NCI-H524 treated with DMSO at 0.1 percent for 48 hours (cell line): ENCODE measurements at places on chromosomes 2 and 18.

- DNase-seq, result no peak
Measured at GRCh38 chr2:108924580-108925251, 64.3 kb downstream of the EDAR start.

DNA sequence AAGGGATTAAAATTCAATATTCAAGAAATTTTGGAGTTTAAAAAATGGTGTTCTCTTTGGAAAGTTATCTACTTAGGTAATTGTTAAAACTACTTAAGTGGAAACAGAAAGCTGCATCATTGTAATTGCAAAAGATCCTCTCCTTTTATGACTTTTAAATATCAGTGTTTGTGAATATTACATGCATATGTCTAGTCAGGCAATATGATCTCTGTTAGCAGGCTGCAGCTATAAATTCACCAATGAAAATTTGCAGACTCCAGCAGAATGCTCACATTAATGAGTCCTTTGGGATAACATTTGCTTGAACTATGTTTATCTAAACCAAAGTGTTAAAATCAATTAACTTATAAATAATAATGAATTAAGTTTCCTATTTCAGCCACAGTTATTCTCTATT lies 59.2 kb upstream of the CSRNP3 start:
- no peak for DNase-seq

DNA sequence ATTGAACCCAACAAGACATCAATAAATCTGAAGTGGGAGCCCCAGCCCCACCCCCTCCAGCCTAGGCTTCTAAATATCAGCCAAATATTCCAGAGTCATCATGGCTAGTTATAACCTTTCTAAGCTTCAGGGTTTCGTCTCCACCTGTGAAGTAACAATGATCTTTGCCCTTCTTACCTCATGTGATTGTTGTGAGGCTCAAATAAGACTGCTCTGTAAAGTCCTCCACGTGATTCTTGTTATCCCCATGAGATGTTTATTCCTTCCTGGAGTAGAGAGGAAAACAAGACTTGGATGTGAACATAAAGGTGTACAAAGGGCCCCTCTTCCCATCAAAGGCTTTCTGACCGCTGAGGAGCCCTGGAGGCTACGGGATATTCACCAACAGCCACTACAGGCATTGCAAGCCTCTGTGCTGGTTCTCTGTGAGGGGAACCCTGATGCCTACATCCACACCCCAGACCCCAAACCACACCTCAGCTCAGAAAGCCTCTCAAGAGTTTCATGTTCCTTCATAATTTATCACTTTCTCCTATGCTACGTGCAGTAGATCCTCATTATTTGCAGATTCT lies 20.1 kb upstream of the REEP1 start:
- no peak for DNase-seq

- no peak for DNase-seq
Measured at GRCh38 chr18:3059272-3059671, 46.3 kb upstream of the LPIN2 start.

DNA sequence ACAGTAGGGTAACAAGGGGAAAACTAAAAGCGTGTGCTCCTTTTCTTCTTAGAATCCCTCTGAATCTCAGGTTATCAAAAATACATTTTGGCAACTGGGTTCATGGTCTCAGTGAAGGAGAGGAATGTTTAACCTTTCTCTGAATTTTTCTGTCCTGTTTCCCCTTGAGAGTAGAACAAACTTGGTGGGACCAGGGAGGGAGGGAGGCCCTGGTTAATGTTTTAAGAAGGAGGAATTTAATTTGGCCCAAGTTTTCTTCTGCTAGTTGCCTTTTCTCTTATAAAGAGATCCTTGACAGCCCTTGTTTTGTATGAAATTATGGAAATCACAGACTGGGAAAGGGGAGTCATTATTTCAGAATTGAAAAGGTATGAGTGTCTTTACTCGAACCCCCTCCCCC lies 12.2 kb upstream of the POU3F3 start:
- DNase-seq, result no peak

- DNase-seq, result no peak
Measured at GRCh38 chr2:204706939-204707338, 161.7 kb downstream of the PARD3B start.

GRCh38 chr2:221042926-221043325 lies 529.2 kb downstream of the EPHA4 start:
- no peak for DNase-seq

DNA sequence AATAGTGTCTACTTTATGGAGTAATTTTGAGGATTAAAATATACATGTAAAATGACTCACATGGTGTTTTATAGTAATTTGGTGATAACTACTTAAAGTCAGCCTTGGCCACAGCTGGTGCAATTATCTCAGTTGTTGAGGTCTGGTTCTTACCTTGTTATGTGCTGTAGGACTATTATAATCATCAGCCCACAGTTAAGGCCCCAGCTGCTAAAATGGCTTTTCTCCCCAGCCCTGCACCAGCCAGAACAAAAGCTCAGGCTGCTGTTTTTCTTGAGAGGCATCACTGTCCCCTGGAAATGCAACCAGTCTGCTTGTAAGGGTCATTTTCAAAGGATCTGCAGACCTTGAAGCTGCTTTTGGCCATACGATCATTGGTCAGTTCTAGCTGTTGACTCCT lies 283.3 kb upstream of the THUMPD2 start:
- peak; percentile 60 for DNase-seq

DNA sequence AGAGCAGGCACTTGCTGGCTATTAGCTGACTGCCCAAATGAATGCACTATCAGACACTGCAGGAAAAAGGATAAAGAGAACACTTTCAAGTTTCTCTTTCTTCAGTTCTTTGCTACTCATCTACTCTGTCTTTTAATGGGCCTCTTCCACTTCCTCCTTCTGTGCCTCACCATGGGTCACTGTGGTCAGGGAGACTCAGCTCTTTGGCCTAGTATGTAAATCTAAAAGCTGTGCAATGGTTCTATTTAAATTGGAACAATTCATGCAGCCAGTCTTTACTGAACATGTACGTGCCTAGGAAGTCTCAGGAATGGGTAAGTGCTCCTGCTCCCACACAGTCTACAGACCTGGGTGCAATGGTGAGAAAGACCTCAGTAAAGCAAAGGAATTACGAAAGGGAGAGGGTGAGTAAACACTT lies 79.1 kb upstream of the DNMT3A start:
- no peak for DNase-seq

DNA sequence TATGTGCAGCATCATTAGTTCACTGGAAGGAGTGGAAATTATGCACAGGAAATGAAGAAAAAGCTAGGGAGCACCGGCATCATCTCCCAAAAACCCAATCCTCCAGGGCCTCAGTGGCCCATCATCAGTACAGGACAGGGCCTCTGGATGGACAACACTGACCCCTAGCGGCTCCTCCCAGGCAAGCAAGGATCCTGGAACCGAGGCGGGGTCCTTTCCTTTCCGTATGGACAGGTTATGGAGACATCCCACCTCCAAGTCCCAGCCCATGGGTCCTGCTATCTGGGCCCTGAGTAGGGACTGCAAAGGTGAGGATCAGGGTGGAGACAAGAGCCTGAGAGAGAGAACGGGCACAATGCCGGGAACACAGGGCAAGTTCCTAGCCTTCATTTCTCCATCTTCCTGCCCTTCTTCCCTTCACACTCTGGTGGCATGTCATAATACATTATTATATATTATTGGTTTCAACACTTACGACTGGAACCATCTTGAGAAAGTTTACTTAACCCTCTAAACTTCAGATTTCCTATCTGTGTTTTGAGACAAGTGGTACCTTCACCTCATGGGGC lies 68.2 kb downstream of the ZNF516 start:
- no peak for DNase-seq

DNA sequence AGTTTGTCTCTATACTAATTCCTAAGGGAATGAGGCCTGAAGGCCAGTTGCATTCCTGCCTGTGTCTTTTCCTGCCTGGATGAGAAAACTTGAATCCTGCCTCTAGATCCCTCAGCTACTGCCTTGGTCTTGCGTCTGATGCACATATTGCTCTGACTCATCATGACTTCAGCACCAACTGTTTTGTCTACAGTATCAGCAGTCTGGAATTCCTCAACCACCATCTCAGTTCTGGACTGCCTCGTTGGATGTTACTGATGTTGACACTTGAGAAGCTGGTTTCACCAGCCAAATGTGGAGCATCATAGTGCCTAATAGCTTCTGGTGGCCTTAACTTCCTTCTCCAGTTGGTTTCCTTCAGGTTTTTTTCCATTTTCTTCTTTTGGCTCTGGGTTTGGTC lies 211.0 kb downstream of the CTNNA2 start:
- no peak for DNase-seq

DNA sequence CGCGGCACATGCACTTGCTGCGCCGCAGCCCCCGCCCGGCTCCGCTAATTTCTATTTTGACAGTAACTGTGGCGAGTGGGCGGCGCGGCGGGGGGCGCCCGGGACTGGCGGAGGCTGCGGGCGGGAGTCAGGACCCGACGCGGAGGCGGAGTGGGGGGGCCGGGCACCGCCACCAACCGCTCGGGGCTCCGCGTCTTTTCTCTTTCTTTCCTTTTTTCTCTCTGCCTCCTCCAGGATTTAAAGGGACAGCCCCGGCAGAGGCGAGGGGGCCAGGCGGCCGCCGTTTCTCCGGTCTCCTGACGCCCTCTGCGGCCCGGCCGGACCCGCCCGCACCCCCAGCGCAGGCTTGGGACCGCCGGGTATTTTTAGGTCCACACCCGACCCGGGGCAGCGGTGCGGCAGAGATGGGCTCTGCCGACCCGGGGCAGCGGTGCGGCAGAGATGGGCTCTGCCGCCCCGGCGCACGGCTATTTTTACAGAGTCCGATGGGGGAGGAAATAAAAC lies 460 bp upstream of the ZBTB7C start:
- no peak for DNase-seq

- DNase-seq, result no peak
Measured at GRCh38 chr2:160838147-160838546, 322.1 kb upstream of the TANK start.

DNA sequence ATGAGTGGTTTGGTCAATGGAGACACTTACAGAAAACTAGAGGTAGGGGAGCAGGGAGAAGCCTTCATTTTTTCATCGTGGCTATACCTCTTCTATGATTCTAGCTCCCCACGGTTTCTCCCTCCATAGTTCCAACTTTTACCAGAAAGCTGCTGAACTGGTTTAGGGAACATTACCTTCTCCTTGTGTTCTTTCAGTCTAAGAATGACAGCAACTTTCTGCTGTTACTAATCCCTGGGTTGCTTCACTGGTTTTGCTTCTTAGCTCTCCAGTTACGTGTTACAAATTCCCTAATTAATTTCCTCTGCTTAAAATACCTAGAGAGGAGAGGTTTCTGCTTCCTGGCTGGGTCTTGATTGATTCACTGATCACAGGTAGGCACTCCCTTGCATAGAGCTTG lies 499.9 kb downstream of the SLC4A3 start:
- no peak for DNase-seq

GRCh38 chr2:16958266-16958665 lies 292.6 kb upstream of the CYRIA start:
- DNase-seq, result no peak

- DNase-seq, result no peak
Measured at GRCh38 chr2:62337403-62337802, 141.5 kb downstream of the B3GNT2 start.

DNA sequence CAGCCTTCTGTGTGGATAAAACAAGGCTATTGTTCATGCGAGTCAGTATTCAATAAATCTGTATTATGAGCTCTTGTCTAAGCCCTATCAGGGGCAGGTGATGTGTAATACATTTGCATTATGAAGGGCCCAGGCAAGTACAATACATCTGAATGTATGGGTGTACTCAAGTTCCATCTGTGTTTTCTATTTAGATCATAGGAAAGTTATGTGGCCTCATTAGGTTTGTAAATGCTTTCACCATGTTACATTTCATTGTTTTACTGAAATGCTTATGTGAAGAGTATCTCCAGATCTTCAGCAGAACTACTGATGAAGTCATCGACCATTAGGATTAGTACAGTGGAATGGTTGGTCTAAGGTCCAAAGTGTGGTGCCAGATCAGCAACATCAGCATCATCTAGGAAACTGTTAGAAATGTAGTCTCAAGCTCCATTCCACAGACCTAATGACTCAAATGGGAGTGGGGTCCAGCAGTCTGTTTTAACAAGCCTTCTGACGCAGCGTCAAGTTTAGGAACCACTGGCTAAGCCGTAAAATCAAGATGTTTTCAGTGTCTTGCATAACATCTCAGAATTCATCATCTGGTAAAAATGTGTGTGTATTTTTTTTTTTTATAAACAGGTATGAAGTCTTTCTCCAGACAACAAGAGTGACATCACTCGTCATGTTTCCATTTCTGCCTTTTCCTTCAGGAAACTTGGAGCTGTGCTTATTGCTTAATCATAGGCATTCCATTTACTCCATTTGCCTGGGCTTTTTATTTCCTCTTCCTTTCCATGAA lies 80.5 kb downstream of the LYPD6 start:
- no peak for DNase-seq

- no peak for DNase-seq
Measured at GRCh38 chr2:33340280-33340679, 136.2 kb upstream of the RASGRP3 start.

GRCh38 chr2:172084395-172084644 lies 987 bp upstream of the DLX1 start:
- no peak for DNase-seq

- no peak for DNase-seq
Measured at GRCh38 chr18:11872479-11873136, 21.4 kb downstream of the CHMP1B start.

DNA sequence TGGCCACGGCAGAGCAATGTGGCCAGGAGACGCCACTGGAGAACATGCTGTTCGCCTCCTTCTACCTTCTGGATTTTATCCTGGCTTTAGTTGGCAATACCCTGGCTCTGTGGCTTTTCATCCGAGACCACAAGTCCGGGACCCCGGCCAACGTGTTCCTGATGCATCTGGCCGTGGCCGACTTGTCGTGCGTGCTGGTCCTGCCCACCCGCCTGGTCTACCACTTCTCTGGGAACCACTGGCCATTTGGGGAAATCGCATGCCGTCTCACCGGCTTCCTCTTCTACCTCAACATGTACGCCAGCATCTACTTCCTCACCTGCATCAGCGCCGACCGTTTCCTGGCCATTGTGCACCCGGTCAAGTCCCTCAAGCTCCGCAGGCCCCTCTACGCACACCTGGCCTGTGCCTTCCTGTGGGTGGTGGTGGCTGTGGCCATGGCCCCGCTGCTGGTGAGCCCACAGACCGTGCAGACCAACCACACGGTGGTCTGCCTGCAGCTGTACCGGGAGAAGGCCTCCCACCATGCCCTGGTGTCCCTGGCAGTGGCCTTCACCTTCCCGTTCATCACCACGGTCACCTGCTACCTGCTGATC lies 4.9 kb downstream of the GPR17 start:
- no peak for DNase-seq

DNA sequence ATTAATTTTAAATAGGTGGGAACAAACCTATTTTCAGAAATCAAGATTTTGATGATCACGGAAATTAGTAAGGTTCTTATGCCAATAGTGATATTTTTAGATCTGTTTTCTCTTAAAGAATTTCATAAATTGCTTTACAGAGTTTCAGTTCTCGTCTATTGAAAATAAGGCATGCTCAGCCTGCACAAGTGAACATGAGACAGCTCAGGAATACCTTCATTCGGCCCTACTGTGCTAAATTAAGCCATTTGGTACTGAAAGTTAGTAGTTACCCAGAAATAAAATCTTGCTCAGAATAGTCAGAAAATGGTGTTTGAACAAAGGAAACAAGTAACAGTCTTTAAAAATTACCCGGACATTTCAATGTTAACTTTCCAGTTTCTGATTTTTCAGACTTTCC lies 60.4 kb downstream of the DLGAP1 start:
- DNase-seq, result no peak

- no peak for DNase-seq
Measured at GRCh38 chr2:98040331-98040939, 44.7 kb upstream of the TMEM131 start.

- no peak for DNase-seq
Measured at GRCh38 chr2:20418519-20418918, 28.4 kb upstream of the RHOB start.

GRCh38 chr2:200003444-200003843 lies 48.1 kb downstream of the MAIP1 start:
- DNase-seq, result no peak
